ENCODE measurements at places on chromosomes 3 and 15. TPM values are rescaled to one million over a fixed set of nuclear protein-coding genes. Genes with fewer than 3 reads are reported as not detected.
A peak's percentile ranks its signal among the peaks of the same experiment; 100 is the strongest.

SERINC4 gene
- total RNA-seq = not detected

DNA sequence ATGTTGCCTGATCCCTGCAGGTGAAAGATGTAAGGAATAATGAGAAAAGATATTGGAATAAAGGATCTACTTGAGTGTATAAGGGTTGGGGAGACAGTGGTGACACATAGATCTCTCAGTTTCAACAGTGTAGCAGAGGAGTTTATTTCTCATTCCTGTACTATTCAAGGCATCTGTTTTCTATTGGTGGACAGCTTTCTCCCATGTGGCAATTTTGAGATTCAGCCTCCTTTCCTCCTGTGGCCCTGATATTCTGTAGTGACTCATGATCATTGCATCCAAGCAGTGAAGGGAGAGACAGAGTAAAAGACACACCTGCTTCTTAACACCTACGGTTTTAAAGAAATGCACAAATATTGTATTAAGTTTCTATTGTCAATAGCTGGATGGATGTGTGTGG, 327.6 kb downstream of the GRM7 start:
- DNase-seq = no peak

HTR3E gene
- total RNA-seq = not detected

DNA sequence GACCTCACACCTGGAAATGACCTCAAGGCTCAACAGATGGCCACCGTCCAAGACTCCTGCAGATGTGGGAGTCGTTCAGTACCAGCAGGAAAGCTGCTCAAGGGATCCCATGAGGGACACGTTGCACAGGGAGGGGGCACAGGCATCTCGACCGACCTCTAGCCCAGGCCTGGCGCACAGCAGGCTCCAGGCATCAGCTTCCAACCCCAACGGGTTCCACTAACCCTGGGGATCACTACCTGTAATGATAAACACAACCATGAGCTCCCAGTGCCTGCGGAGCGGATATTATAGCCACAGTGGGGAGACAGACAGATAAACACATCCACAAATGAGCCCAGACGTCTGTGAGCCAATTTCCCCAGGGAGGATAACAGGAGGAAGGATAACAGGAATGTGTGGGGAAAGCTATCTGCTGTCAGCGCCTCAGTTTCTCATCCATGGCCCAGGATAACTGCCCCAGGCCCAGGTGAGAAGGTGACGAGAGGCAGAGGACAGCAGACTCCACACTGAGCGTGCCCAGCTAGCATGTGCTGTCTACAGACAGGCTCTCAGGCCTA, 19.9 kb downstream of the NUP210 start:
- DNase-seq = no peak

DNA sequence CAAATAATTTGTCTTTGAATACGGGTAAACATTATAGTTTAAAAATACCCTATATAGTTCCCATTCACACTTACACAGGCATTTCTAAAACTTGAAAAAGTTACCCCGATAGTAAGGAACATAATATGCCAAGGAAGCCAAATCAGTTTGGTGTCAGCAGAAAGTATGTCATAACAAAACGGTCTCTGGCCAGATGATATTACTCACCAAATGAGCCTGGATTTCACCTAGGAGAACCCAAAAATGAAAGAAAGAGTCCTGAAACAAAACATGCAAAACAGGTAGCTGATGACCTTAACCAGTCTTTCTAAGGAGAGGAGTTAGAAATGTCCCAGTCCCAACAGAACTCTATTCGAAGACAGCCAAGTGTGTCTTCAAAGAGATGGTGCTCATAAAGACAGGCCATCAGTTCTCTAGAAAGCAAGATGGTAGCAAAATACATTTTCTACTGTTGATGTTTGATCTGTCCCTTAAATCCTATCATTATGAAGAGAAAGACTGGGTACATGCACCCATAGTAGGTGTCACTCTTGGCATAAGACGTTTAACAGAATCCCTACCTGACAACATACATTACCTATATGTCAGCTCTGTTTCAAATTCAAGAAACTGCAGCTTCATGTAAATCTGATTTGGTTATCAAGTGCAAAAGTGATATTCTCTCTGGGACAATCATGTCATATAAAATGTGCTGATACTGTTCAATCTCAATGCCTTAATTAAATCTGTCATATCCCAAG, 942.5 kb downstream of the ROBO1 start:
- no peak for DNase-seq

WDR93 gene
- total RNA-seq = not detected

DNA sequence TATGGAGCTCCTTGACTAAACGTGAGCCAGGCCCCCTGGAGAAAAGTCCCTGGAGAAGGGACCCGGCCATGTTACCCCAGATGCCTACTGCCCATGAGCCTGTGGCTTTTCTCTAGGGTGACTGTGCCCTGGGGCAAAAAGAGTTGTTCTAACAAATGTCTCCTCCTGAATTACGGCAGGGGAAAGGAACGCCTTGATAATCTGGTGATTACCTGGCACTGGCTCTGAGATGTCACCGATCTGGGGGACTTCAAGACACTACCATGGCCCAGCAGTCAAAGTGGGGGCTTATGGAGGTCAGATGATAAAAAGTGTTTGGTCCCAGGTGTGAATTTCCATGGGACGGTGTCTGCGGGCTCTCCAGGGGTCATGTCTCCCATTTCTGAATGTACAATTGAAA, 140.7 kb downstream of the KLF13 start:
- no peak for DNase-seq

- DNase-seq = no peak
Measured at GRCh38 chr3:66466606-66467270, 34.1 kb downstream of the LRIG1 start.

DNA sequence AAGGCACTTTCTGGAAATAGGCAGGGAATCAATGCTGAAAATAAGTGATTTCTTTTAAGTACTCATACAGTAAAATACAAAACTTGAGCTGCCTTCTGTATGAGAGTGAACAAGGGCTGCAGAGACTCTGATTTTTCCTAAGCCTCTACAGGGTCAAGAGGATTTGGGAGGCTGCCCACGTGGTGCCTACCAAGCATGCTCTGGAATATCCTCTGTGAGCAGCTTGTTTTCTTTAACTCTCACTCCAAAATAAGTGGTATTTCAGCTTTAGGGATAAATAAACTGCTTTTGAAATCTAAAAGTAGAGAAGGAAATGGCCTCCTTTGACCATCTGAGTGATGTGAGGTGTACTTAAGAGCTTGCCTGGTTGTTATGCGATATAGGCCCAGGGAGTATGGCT, 8.1 kb upstream of the SELENOK start:
- DNase-seq = no peak

- peak; percentile 70 for DNase-seq
Measured at GRCh38 chr15:45179221-45179985, 8.4 kb downstream of the SHF start.

DNA sequence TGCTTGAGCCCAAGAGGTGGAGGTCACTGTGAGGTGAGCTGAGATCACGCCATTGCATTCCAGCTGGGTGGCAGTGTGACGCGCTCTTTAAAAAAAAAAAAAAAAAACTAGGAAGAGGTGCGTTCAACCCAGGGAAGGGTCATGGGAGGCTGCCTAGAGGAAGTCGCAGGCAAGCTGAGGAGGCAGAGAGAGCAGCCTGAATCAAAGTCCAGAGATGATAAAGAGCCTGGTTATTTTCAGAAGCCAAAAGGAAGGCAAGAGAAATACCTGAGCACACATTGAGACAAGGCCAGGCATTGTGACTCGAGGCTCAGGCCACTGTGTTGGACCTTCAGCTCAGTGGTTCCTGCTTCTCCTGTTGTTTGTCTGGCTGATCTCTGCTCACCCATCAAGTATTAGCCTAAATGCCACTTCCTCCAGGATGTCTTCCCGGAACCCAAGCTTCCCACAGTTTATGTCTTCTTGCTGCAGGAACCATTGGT, 16.1 kb upstream of the GCNT3 start:
- DNase-seq = no peak

DNA sequence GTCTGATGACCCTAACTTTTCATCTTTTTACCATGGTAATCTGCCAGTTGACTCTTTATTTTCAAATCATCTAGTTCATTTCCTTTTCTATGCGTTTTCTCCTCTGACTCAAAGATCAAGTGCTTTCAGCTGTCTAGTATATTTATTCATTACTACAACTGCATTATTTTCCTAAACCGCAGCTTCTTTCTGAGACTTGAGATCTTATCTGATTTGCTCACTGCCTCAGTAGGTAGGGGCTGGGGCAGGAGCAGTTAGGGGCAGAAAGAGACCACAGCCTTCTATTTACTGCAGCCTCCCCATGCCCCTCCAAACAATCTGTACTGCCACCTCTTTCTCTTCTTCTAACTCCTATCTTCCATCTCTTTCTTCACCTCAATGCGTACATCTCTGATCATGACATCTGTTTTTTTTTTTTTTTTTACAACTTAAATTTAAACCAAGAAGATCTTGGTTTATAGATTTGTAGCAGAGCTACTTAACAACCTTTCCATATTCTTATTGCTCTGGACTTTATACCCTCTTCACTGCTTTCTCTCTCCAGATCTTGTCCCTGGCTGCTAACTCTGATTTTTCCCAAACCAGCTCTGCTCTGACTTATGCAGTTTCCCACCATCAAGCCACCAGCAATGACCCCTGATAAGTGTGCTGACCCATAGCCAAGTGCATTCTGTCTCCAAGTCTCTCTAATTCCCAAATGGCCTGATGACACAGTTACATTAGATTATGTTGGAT, 52.2 kb downstream of the MOBP start:
- no peak for DNase-seq

MRPL46 gene
- total RNA-seq = 45.8 TPM

- DNase-seq = no peak
Measured at GRCh38 chr3:46261926-46262594, 19.8 kb downstream of the CCR3 start.

DNA sequence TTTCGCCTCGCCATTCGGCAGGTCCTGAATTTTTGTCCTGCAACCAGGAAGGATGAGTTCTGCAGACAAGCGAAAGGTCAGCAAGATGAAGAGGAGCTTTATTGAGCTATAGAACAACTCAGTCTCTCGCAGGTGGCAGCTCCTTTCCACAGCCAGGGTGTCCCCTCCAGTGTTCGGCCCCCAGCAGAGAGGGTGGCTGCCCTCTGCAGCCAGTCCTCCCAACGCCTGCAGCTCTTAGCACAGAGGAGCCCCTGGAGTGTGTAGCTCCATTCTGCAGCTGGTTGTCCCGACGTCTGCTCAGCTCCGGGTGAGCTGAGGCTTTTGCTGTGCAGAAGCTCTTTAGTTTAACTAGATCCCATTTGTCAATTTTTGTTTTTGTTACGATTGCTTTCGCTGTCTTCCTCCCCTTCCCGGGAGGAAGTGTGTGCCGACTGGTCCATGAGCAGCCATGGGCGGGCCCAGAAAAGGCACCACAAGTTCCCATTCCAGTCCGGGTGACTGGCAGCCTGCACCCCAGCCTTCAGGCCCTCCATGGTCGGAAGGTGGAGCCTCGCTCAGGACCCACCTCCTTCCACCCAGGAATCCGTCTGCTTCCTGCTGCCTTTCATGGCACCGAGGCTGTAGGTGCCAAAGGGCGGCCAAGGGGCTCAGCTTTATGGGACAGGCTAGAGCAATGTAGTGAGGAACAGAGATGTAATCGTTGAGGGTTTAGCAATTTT, 497.8 kb upstream of the CNTN4 start:
- DNase-seq = no peak

TMC3 gene
- not detected for total RNA-seq

DNA sequence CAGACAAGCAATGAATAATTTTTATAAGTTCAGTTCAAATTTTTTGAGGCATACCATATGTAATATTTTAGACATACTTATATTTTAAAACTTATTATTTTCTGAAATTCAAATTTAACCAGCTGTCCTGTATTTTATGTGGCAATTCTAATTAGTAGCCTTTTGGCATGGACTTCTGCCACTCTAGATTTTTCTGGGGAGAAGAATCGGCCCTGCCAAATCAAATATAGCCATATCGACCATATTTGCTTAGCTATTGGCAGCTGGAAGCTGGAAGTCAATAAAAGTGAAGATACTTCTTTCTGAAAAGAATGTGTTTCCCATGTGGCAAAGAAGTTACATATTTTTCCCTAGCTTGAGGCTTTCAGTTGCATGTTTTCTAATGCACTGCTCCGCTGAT, 9.4 kb upstream of the RBMS3 start:
- DNase-seq = no peak

CFAP100 gene
- not detected for total RNA-seq

DNA sequence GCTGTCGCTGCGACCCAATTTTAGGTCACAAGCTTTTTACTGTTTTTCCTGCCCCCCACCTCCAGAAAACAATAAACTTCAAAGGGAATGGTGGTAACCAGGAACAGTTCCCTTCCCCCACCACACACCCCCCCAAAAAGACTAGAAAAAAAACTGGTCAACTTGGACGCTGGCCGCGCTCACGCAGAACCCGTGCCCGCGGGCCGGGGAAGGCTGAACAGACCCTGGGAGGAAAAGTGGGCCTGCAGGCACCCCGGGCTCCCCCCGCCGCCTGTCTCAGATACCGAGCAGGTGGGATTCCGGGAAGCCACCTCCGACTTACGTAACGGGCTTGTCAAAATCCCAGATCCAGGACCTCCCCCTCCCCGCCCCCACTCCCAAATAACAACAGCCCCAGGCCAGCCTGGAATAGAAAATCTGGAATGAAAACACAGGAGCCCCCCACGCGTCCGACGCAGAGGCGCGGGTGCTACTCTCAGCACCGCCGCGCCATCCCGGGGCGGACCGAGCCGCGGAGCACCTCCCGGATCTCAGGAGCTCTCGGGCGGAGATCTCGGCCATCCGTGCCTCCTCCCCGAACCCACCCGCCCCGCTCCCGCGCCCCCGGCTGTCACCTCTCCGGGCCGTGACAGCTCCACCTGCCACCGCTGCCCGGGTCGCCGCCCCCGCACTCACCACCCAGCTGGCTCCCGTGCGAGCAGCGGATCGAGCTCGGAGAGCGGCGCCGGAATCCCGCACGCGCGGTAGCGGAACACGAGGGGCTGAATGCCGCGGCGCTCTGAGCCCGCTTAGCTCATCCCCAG, 557 bp downstream of the DENND4A start:
- peak; percentile 45 for DNase-seq

GRK7 gene
- total RNA-seq = not detected

MAP1A gene
- 0.87 TPM for total RNA-seq

- DNase-seq = no peak
Measured at GRCh38 chr3:73622091-73622805, 2.5 kb downstream of the PDZRN3 start.

DNA sequence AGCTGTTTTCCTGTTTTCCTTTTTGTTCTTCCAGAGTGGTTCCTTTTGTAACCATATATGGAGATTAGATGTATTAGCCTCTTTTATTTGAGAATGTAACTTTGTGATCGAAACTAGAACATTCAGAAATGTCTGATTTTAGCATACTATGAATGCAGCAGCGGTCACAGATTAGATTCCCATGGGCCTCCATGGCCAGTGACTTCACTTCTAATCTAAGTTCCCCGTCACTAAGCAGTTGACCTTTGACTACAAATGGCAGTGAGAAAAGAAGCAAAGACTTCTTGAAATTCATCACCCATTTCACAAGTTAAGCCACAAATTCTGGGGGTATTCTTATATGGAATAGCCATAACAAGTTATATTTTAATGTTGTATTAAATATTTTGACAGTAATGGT, 114.6 kb upstream of the FLNB start:
- no peak for DNase-seq

CD80 gene
- total RNA-seq = not detected

DNA sequence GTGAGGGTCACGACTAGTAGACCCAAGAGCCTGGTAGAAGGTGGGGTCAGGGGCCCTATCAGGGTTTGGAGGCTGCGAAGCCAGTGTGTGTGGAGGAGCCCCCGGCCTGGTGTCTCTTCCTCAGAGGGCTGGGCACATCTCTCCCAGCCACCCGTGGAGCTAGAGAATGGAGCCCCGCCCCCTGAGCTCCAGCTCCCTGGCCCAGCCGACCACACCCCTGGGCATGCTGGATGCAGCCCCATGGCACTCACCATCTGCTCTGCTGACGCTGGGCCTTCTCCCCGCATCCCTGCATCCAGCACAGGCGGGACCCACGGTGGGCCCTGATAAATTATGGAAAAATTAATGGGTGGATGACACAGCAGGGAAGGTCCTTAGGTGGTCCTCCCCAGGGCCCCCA, 17.5 kb downstream of the ANKRD63 start:
- no peak for DNase-seq

All from SK-MEL-5 (cell line).